ENCODE measurements at places on chromosomes 4 and X.

DNA sequence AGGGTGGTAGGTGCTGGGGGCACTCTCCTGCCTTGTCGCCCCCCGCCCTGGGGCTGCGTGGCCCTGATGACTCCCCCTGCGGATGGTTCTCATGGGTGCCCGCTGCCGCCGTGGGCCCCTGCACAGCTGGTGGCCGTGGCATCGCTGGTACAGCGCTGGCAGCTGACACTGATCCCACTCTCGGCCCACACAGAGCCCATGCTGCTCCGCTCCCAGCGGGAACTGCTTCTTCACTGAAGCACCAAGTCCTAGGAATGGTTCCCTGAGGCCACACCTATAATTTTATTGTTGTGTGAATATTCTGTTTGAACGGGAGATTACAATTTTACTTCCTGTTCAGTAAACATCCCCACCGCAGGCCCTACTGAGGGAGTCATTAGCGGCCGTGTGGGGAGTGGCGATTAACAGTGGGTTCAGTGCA, 138.6 kb upstream of the NKX1-1 start:
- no peak for DNase-seq

DNA sequence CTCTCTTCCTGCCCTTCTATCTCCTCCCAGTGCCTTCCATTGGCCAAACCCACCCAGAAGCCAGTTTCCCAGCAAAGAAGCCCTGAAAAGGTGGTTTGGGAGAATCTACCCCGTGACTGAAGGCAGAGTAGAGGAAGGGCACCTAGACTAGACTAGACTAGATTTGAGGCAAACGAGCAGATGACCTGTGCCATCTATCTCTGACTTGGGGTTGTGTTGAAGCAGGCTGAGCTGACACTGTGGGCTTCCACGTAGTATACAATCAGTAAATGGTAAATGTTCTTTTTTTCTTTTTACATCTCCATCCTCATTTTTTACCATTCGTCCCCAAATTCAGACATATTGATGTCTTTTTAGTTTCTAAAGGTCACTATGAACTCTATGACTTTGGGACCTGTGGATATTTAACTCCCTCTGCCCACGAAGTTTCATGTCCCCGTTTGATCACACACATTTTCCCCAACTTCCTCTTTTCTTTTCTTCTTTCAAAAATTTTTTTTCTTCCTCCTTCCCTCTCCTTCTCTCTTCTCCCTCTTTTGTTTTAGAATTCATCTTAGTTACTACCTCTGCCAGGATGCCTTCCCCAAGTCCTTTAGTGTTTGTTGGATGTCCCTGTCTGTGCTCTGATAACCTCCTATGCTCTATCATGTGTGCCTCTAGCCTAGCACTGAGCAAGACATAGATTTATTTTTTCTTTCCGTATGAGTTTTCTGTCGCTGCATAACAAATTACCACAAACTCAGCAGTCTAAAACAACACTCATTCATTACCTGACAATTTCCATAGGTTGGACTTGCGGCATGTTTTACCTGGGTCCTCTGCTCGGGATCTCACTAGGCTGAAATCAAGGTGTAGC, 6.2 kb upstream of the AFF1 start:
- no peak for DNase-seq

GRCh38 chrX:105565856-105566255, 256.5 kb upstream of the NRK start:
- DNase-seq = no peak

- no peak for DNase-seq
Measured at GRCh38 chrX:140848800-140849199, 139.2 kb downstream of the LINC00632 start.

DNA sequence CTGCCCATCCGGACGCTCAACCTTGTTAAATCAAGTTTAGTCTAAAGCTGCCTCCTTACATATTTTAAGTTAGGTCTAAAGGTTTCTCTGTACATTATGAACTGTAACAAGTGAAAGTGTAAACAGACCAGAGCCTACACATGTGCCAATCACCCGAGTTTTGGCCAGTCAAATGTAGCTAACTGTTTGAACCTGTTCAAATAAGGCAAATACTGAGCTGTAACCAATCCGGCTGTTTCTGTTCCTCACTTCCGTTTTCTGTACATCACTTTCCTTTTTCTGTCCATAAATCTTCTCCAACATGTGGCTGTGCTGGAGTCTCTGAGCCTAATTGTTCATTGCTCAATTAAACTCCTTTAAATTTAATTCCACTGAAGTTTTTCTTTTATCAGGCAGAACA, 113.3 kb upstream of the SHISA3 start:
- DNase-seq = no peak

GRCh38 chr4:95549246-95550114, 707 bp upstream of the UNC5C start:
- DNase-seq = no peak

- no peak for DNase-seq
Measured at GRCh38 chr4:108337923-108338322, 169.2 kb upstream of the LEF1 start.

DNA sequence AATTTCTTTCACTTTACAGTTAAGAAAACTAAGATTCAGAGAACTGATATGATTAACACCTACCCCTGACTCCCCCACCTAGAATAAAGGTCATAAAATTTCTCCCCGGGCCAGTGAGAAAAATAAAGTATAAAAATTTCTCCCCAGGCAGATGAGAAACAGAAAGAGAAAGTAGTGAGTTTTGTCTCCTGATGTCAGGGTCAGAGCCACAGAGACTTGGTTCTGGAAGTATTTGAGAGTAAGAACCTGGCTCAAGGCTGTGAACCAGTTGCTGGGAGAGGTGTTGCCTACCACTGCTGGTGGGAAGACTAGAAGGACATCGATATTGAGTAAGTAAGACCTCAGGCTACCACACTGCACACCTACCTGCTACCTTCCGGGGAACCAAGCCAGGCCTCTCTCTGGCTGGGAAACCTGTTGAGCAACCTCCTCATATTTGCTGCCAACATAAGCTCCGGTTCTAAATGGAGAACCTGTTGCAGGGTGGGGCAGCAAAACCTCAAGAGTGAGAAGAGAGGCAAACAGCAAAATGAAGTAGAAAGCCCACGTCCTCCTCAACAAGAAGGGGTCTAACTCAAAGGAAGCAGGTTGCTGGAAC, 104.2 kb upstream of the PUDP start:
- no peak for DNase-seq

GRCh38 chr4:10045481-10045880, 24.2 kb upstream of the SLC2A9 start:
- DNase-seq = no peak

- no peak for DNase-seq
Measured at GRCh38 chr4:44679060-44679459, 840 bp downstream of the GUF1 start.

- no peak for DNase-seq
Measured at GRCh38 chr4:16443504-16444088, 217.3 kb upstream of the TAPT1 start.

DNA sequence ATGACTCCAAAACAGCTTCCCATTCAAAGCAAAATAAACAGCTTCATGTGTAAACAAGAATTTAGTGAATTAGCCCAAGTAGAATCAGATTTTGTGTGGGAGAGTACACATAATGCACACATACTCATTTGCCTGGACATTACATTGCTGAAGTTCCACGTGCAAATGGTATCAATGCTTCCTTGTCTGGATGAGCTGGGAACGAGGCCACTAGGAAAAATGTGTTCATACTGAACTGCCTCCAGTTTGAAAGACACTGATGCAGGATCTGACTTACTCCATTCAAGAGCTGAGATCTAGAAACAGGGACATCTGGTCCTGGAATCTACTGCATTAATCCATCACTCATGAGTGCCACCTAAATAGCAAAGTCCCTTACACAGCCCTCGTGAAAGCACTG, 228.0 kb downstream of the APBB2 start:
- DNase-seq = no peak

- DNase-seq = no peak
Measured at GRCh38 chr4:75714704-75715103, 9.7 kb upstream of the USO1 start.

- DNase-seq = no peak
Measured at GRCh38 chrX:68835468-68835867, 6.6 kb downstream of the EFNB1 start.

DNA sequence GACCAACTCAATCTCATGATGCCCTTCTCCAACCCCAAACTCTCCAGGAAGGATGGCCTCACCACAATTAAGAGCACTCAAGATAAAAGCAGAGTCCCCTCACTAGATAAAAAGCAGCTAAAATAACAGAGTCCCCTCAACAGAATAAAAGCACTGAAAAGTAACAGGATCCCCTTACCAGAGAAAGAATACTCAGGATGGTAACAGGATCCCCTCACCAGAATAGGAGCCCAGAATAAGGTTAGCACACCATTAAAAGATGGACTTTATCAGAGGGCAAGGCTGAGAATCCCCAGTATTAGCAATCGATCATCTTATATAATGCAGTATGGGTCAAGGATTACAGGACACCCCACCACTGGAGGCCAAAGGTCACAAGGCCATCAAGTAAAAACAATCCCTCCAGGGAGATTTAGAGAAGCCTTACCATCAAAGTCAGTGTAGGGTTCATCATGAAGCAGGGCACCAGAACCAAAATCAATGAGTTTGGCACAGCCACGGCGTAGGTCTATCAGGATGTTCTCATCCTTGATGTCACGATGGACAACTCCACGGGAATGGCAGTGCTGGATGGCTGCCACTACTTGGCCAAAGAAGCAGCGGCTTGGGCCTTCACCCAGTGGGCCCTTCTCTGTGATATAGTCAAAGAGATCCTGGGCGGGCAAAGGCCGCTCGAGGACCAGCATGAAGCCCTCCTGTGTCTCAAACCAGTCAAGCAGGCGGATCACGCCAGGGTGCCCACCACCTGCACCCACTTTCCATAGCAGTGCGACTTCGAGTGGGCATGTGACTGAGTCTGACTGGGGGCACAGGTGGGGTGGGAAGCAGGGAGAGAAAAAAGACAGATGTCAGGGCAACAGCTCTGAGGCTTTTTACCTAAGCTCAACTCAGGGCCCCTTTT, 3.4 kb upstream of the SLC35A2 start:
- DNase-seq = no peak

GRCh38 chr4:121908346-121908745, 38.1 kb upstream of the BBS7 start:
- no peak for DNase-seq

GRCh38 chr4:66273110-66273509, 602.8 kb upstream of the EPHA5 start:
- no peak for DNase-seq

DNA sequence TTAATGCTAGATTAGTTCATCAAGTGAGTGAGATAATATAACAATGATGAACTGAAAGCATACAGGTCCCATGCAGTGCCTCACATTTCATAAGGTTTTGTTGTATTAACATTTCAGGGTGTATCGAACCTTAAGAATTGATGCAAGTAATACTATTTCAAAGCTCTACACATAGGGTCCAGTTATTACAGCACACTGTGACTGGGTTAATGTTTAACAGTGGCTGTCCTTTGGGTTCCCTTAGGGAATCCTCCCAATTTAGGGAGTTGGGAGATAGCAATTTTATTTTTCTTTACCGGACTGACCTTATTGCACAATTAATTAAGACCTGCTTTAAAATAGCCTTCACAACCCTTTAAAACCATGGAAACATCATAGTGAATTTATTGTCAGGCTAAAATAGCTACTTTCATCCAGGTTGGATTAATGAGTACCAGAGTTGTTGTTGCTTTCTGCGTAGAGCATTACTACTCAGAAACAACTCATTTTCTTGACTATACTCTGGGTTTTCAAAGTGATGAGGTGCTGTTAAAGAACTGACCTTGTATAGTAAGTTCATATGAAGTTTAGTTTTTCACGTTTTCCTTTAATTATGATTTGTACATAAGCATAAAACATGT, 134.4 kb downstream of the AKAP4 start:
- DNase-seq = no peak

- DNase-seq = no peak
Measured at GRCh38 chrX:125757794-125758564, 408.1 kb downstream of the DCAF12L2 start.

DNA sequence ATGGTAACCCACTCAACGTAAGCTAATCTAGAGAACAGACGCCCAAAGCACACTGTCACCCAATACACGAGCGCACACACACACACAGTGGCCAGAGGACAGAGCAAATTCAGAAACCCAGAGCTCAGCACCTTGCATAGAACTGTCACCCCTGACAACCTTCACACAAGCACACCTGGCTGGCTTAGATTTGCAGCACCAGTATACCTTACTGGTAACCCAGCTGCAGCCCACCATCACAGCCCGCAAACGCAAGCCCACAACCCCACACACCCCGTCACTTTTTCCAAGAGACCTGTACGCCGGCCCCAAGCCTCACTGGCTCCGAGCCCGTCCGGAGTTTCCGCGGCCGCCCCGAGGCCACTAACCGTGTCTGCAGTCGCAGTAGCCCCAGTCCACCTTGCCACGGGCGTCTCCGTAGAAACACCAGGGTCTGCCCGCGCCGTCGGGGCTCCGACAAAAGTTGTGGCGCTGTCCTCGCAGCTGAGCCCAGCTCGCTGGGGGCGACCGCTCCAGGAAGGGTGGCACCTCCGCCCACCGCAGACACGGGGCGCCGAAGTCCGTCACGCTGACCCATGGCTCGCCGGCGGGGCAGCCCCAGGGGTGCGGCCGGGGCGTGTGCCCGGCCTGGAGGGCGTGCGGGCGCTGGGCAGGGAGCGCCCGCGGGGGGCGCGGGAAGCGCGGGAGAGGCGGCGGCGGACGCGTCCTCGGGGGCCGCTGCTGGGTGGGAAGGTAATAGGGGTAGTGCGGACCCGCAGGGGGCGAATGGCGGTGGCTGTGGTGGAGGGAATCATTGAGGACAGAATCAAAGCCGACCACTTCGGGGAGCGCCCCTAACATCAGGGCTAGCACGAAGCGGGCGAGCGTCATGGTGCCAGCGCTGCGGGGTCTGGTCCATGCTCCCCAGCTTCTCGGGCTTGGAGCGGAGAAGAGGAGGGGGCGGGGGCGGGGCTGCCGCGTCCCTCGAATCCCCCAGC, 664 bp downstream of the PRSS12 start:
- DNase-seq = no peak

DNA sequence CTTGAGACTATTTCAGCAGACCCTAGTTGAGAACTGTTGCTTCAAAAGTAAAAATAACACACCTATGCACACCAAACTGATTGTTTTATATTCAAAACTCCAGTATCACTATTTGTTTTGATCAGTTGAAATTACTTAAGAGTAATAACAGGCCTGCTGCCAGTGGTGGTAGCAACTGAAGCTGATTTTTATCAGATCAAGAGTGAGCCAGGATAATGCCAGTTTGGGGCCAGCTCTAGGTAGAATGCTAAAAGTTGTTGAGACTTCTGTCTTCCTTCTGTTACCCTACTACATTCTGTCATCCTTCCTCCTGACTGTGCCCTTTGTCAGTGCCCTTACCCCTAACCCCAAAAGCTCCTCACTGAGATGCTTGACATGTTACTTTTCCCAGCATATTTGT, 228.7 kb upstream of the SPRY1 start:
- no peak for DNase-seq

DNA sequence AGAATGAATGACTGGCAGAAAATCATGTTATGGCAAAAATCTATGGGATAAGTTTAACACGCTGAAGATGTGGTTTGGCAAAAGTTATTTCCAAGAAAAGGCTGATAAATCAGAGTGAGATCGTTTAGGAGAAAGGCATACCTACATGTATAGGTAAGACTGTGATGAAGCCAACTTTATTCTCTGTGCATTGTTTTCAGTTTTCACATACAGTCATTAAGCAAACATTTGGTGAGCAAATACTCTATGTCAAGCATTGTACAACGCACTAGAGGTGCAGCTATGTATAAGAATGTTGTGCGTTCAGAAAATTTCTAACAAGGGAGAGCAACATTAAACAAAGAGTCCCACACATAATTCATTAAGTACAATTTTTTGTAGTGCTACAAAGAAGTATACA, 121.7 kb downstream of the TEX13A start:
- no peak for DNase-seq

- no peak for DNase-seq
Measured at GRCh38 chr4:20813700-20814099, 113.4 kb downstream of the PACRGL start.

Data from stimulated activated CD4-positive, alpha-beta T cell treated with anti-CD3 and anti-CD28 coated beads, TNF-alpha, amount 100 ng/mL, for 1 hour (primary cell).